ENCODE measurements at places on chromosomes 6 and 20.

- DNase-seq = no peak
Observed at GRCh38 chr20:37361336-37361735, 15.4 kb downstream of the SRC start.

- peak; percentile 65 for DNase-seq
Observed at GRCh38 chr6:161228921-161229591, 44.8 kb downstream of the AGPAT4 start.

GRCh38 chr20:23625236-23625964 lies 12.4 kb downstream of the CST3 start:
- DNase-seq = no peak

DNA sequence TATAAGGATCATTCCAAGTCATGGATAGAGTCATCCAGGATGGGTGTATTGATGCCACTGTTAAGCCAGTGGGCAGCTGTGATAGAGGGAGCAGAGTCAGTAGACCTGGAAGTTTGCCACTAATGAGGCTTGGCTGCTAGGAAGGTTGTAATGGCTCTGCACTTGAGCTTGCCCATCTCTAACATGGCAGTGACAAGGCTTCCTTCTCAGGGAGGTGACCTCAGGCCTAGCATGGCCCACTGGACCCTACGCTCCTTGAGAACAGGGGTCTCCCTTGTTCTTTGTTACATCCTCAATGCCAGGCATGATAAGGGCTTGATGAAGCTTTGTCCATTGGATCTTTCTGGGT lies 155.1 kb downstream of the CD83 start:
- no peak for DNase-seq

DNA sequence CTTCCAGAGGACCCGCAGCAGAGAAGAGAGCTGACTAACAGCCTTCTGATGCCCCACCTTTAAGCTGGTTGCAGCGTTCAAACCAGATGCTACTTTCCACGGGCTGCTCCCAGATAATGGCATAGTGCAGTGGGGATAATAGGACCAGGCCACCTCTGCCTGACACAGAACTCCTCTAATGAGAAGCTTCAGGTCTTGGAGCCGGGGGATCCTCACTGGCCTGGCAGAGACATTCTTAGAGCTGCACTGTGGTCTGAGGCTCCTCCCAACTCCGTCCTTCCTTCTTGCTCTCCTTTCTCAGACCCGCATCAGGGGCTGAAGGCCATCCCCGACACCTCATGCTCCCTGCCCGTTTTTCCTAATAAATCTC lies 206.6 kb upstream of the MARCKS start:
- no peak for DNase-seq

GRCh38 chr6:43744491-43744890 lies 25.5 kb upstream of the VEGFA start:
- DNase-seq = no peak

DNA sequence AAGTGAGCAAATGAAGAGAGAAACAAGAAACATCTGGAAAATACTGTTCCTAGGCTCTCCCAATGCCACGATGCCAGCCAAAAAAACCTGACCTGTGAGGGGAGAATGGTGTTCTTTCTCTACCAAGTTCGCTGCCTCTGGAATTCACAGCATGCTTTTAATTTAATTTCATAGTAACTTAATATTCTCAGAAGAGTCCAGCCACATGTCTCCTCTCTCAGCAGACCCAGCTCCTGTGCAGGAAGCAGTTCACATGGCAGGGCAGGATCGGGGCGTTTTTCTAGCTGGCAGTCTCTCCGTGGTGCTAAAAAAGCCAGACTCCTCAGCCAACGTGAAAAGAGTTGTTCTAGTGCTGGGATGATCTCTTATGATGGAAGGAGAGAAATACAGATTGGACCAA lies 57.5 kb downstream of the BFSP1 start:
- no peak for DNase-seq

DNA sequence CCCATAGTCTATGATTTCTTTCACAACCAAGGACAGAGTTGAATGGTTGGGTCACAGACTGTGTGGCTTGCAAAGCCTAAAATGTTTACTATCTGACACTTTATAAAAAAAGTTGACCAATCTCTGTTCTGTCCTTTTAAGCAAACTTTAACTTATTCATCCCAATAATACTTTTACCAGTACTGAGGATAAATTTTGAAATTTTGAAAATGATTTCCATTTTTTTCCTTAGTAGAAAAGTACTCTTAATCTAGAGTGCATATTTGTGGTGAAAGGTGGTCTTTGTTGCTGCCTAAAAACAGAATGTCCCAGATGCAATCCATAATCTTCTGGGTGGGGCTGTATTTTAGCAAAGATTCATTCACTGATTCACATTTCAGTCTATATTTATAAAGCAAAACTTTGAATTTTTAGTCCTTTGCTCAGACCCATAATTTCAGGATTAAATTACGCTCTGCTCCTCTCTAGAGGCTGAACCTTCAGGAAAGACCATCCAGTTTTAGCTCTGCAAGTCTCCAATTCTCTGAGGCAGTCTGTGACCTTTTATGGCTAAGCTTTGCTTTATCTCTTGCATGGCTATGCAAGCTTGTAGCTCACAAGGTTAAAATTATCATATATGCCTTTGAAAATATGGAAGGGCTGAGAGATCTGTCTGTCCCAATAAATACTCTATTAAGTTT lies 573.5 kb downstream of the COL12A1 start:
- no peak for DNase-seq

- DNase-seq = no peak
Observed at GRCh38 chr6:158474961-158475343, 84.9 kb upstream of the TMEM181 start.

GRCh38 chr6:63793465-63794137 lies 158.0 kb downstream of the PHF3 start:
- DNase-seq = no peak

DNA sequence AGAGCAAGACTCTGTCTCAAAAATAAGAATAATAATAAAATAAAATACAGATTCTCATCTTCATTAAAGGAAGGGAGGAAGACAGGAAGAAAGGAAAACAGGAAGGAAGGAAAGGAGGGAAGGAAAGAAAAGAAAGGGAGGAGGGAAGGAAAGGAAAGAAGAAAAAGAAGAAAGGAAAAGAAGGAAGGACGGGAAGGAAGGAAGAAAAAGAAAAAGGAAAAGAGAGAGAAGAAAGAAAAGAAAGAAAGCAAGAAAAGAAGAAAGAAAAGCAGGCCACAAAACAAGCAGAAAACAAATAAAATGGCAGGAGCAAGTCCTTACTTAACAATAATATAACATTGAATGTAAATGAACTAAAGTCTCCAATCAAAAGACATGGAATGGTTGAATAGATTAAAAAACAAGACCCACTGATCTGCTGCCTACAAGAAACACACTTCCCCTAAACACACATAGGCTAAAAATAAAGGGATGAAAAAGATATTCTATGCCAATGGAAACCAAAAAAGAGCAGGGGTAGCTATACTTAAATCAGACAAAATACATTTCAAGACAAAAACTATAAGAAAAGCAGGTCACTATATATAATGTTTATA lies 60.4 kb downstream of the ZFP64 start:
- no peak for DNase-seq

DNA sequence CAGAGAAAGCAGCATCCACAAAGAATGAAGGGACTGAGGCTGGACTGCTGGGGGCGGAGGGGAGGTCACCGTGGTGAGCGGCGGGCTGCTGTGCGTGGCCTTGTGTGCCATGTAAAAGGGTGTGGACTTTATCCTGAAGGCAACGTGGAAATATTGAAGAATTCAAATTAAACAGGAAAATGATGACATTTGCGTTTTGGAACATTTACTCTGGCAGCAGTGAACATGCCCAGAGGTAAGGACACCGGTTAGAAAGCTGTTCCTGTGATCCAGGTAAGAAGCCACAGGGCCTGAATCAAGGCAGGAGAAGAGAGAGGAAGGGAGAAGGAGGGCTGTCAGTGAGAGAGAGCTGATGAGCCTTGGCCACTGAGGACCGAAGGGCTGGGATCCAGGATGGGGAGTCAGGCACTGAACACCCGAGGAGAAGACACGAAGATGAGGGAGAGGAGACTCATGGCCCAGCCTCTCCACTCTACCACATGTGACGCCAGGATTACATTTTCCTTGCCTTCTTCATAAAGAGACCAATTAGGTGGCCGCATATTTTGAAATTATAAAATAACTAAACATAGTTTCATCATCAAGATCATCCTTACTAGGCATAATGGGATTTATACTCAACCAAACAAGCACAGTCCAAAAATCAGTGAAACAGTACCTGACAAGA lies 58.4 kb downstream of the TRAM2 start:
- DNase-seq = no peak

All from OCI-M1 (cell line).